Activated T-cell treated with anti-CD3 and anti-CD28 coated beads, Interleukin-2, amount 50 U/mL, for 4 hours (primary cell): ENCODE measurements at places on chromosomes 1 and 21. TPM values are rescaled to one million over a fixed set of nuclear protein-coding genes. Genes with fewer than 3 reads are reported as not detected.

GRCh38 chr1:5933676-5934057 is 58.6 kb downstream of the NPHP4 start:
- DNase-seq, result no peak

- no peak for DNase-seq
Observed at GRCh38 chr1:2628933-2629626, 3.7 kb downstream of the MMEL1 start.

DNA sequence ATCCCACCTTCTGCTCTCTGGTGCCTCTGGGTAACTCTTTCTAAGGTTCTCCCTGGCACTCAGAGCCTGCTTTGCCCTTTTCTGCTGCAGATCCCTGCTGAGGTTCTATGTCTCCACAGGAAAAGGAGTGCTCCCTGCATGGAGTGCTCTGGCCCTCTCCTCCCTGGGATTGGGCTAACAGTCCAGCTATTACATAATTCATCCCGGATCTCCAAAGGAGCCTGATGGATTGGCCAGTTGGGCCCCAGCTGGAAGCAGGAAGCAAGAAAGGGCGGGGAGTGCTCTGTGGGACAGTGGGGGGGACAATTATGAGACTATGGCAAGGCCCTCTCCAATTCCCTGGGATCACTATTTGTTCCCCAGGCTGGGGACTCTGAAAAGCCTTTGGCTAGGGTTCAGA is 51.9 kb upstream of the GOLT1A start:
- DNase-seq, result no peak

DNA sequence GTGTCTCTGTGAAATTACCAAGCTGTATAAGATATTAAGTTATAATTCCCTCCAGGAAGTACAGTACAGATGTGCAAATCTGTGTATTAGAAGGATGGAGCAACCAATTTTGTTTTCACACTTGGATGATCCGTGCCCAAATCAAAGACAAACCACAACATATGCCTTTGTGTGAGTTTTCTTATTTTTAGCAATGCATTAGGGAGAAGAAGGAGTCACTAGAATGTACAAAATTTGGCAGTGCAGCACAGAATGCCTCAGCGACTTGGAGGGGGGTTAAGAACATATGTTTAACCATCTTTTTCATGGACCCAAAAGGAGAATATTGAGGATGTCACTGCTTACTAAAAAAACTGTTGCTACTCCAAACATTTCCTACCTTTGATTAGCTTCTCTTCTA is 45.3 kb downstream of the DAB1 start:
- DNase-seq, result no peak

DNA sequence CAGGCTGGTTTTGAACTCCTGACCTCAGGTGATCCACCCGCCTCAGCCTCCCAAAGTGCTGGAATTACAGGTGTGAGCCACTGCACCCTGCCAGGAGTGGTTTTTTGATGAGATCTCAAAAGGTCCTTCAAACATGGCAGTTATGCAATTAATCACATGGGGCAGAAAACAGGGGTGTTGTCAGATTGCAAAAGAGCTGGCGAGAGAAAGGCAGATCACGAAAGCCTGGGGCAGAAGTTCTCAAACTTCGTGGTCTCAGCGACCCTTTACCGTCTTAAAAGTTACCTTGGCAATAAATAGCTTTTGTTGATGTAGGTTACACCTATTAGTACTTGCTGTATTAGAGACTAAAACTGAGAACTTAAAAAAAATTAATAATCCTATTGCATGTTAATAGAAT is 16.1 kb downstream of the CNR2 start:
- no peak for DNase-seq

The NCF2 gene
- 0.66 TPM for total RNA-seq
